KBM-7 (cell line): ENCODE measurements at places on chromosomes 5 and 9.

DNA sequence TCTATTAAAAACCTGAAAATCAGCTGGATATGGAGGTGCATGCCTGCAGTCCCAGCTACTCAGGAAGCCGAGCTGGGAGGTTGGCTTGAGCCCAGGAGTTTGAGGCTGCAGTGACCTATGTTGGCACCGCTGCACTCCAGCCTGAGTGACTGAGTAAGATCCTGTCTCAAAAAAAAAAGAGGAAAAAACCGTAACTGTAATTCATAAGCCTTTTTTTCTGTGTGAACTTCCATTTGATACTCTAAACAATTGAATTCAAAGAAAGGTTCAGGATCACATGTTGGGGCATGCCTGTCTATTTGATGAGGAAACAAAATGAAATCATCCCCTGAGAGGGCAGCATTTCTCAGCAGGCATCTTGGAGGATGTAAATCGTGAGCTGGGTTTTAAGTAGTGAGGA, 38.8 kb downstream of the ITGA2 start:
- DNase-seq, result no peak

- no peak for DNase-seq
Measured at GRCh38 chr5:143471041-143471509, 67.6 kb upstream of the NR3C1 start.

GRCh38 chr9:135308821-135309762, 170.5 kb upstream of the PPP1R26 start:
- no peak for DNase-seq

- no peak for DNase-seq
Measured at GRCh38 chr9:87800456-87800855, 74.5 kb downstream of the CTSL start.

- no peak for DNase-seq
Measured at GRCh38 chr9:16501141-16501540, 369.3 kb downstream of the BNC2 start.

DNA sequence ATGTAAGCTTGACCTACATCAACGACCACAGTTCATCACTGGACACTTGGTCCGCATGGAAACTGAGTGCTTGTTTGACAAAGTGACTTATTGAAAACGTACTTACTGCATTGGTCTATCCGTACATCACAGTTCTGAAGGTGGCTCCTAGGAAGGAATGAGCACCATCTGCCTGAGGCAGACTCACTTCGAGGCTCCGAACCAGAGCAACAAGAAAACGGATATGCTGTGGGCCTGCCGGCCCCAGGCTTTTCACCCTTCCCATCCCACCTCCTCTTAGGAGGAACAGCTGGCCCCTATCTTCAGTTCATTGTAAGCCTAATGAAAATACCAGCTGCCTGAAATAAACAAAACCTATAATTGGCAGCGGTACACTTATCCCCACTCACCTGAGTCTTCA, 67.2 kb upstream of the TSLP start:
- DNase-seq, result no peak

DNA sequence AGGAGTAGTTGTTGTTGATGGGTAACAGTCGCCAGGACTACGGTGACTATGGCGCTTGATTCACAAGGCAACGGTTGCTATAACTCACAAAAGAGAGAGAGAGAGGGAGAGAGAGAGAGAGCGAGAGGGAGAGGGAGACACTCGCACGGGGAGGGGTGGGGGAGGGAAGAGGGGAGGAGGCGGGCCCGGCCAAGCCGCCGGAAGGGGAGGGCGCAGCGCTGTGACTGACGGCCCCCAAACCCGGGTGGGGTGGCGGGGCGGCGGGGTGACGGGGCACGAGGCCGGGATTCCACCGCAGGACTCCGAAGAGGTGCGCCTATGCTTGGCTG, at the start of gene RFX3:
Gene RFX3, minus strand, starts transcription at position 166 of the 329 bp plus-strand sequence. CDS start 130,413 bp downstream, outside the sequence.
- peak; percentile 87 for DNase-seq

DNA sequence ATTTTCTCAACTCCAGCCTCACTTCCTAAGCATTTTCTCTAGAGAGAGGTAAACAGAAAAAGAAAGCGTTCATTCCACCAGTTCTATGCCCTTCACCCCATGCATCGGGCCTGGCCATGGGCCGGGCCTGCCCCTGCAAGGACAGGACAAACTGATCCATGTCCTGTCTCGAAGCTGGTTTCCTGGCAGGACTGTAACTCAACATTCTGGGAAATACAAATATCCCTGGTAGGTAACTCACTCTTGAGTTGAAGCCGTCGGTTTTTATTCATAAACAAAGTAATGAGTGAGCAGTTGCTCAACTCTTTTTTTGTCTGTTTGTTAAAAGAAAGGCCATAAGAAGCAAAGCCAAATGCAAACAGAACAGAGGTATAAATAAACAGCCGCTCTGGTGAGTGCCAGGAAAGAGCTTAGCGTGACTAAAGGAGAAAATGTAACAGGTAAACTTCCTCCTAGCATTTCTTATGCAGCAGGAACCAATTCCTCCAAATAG, 64.4 kb upstream of the DNAH5 start:
- no peak for DNase-seq

DNA sequence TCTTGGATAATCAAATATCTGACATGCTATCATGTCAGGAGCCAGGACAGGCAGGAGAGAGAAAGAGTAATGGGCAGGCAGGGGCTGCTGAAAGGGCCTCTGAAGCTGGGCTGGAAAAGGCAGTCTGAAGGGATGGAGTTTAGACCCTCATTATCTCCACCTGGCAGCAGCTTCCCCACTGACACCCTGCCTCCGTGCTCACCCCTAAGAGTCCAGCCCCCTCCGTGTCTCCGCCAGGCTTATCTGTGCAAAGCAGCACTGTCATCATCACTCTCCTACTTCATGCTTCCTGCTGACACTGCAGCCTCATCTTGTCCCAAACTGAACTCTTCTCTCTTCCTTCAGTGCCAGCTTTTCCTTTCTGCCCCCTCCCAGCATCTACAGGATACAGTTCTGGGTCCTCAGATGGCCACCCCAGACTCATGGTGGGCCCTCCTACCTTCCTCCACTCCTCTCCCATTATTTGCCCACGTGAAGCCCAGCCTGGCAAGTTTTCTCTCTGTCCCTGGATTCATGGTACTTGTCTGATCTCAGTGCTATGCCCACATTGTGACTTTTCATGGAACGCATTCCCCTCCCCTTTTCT, 70.9 kb upstream of the KLF9 start:
- DNase-seq, result peak; percentile 81

DNA sequence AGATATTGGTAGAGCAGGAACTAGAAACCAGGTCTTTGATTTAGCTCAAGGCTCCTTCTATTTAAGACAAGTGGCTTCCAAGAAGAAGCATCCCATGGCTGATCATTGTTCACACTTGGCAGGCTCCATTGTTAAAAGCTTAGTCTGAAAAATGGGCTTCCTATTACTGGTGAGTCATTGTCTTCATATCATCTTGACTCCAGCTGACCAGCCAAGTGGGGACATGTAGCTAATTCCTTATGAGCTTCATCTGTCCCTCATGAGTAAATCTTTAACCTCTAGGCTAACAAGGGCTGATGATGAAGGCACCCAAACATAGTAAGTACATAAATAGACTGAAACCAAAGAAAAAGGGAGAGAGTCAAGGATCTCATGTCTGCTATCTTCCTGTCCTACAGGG, 530.3 kb upstream of the KLF4 start:
- DNase-seq, result no peak

- no peak for DNase-seq
Measured at GRCh38 chr5:94024101-94024500, 282.7 kb upstream of the POU5F2 start.

DNA sequence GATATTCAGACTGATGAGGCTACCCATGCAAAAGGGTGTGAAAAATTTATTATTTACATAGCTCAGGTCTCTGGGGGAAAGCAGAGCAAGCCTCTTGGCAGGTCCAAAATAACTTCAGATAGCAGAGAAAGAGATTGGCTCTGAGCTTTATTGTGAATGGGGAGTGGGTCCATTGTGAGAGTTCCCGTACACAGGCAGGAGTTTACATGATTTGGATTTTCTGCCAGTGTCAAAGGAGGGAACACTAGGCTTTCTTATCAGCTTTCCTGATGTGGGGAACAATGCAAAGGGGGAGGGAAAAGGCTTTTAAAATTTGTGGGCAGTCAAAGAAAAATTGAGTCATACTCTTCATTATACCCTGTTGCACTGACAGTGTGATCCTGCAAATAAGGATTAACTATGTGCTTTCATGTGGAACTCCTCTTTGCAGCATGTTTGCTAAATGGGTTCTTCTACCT, 615.0 kb upstream of the RIOK2 start:
- no peak for DNase-seq

DNA sequence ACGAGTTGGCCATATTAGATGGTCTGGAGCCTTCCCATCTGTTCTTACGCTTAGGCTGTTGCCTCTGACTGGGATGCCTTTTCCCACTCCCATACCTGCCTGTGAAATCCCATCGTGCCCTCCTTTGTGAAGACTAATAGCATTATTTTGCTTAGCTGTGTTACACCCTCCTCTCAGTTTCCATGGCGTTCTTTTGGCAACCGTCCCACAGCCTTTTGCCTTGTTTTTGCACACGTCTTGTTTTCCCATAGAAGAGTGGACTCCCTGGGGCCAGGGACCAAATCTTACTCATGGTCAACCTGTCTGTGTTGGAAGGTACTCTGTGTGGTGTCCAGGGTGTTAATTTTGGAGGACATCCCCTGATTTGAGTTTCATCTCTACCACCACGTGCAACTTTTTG, 242.1 kb downstream of the HSPA4 start:
- DNase-seq, result no peak

- peak; percentile 52 for DNase-seq
Measured at GRCh38 chr9:131394464-131395156, 724 bp downstream of the PRRC2B start.

DNA sequence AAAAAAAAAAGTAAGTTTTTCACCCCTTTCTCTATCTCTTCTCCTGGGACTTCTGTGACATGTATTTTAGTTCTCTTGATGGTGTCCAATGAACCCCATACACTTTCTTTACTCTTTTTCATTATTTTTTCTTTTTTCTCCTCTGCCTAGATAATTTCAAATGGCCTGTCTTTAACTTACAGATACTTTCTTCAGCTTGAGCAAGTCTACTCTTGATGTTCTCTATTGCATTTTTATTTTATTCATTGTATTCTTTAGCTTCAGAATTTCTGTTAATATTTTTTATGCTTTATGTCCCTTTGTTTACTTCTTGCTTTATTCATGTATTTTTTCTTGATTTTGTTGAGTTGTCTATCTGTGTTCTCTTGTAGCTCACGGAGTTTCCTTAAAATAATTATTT, 32.5 kb upstream of the FAM120A start:
- DNase-seq, result no peak

DNA sequence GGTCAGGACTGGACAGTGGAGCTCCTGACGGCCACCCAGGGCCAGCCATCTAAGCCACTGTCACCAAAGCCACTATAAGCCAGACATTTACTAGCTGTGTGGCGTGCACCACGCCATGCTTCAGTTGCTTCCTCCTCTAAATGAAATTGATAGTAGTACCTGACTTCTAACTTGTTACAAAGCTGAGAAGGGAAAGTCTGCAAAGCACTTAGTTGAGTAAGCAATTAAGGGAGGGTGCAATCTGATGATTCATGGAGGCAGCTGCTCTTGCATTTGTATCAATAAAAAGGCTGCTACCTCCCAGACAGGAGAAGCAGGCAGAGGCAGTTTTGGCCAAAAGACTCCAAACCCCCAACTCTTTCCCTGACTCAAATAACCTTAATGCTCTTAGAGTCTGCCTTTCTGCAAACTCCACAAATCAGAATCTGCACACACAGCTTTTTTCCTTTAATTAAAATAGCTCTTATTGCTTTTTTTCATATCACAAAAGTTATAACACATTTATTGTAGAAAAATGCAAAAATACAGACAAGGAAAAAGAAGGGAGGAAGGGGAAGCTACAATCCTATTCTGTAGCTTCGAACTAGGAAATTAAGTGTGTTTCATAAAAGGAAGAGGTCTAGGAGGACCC, 19.3 kb upstream of the RAPGEF1 start:
- DNase-seq, result no peak
